Glomerular endothelial cell (primary cell): ENCODE measurements at places on chromosomes 7 and 10. TPM values are rescaled to one million over a fixed set of nuclear protein-coding genes. Genes with fewer than 3 reads are reported as not detected.

Gene CYP2C9
- not detected in 2 replicates for total RNA-seq

Gene TACC2
- total RNA-seq: 39.3 and 39.6 TPM in 2 replicates

- DNase-seq: no peak
Measured at GRCh38 chr7:52283335-52283734, 752.1 kb upstream of the POM121L12 start.

GRCh38 chr7:152868122-152869040, 108.8 kb downstream of the ACTR3B start:
- no peak for DNase-seq

- no peak for DNase-seq
Measured at GRCh38 chr7:55573234-55573900, 1.1 kb upstream of the VOPP1 start.

GRCh38 chr7:142942746-142943145, 3.5 kb downstream of the LLCFC1 start:
- no peak for DNase-seq

Gene GDF2
- not detected in 2 replicates for total RNA-seq

- no peak for DNase-seq
Measured at GRCh38 chr10:79944428-79945395, 4.2 kb downstream of the SFTPD start.

- no peak for DNase-seq
Measured at GRCh38 chr7:36677769-36678437, 46.4 kb downstream of the AOAH start.

GRCh38 chr7:147519062-147519461, 1071.5 kb upstream of the C7orf33 start:
- DNase-seq: no peak

DNA sequence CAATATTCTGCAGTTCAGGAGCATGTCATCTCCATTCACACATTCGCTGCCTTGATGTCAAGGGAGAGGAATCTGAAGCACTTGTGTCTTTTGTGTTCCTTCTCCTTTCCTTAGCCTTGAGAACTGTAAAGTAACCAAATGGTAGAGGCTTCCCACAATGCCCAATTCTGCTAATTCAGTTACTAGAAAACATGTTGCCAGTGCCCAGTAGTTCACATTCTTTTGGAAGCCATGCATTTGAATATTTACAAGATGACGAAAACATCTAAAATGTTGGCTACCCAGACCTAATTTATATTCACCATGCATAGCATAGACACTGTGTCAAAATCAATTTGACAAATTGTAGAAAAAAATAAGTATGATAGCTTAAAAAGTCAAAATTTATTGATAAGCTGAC, 852.7 kb upstream of the PHF14 start:
- DNase-seq: no peak
